ENCODE measurements at places on chromosomes 16 and 17.

DNA sequence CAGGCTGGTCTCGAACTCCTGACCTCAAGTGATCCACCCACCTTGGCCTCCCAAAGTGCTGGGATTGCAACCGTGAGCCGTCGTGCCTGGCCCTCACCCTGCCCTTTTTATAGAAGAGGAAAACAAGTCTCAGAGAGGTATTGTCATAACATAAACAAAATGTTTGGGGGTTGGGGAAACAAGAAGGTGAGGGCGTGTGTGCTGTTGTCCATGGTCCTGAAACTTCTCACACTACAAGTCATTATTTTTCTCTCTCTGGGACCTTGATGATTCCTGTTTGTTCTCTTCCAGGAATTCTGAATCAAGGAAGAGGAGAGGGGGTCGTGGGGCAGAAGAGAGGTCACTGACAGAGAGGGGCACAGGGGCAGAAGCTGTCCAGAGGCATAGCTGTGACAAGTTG, 160.2 kb upstream of the LHX1 start:
- no peak for DNase-seq

GRCh38 chr16:85989863-85990643, 91.1 kb downstream of the IRF8 start:
- no peak for DNase-seq

DNA sequence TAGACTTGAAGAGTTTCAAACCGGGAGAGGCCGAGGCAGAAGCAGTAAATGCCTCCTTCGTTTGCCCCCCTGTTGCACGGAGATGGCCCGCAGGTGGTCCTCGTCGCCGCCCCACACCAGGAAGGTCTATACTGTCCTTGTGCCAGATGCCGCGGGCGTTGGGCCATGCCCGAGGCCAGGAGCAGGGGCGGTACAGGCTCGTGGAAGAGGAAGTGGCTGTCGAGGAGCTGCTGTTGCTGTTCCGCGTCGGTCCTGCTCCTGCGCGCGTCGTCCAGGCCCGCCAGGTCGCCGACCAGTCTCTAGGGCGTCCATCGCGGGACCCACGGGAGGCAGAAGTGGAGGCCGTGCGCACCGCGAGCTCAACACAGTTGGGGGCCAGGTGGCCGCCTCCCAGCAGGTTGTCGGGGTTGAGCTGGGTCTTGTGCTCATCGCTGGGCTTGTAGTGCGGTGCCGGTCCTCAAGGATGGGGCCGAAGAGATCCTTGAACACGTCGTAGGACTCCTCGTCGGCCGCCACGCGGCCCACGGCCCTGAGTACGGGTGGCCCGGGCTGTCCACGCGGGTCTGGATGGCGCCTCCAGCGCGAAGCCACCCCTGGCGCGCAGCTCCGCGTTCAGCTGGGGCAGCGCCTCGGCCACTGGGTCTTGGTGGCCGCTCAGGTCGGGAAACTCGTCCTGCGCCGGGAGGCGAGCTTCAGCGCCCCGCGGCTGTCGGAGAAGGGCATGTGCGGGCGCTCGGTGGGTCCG, 13.1 kb upstream of the C16orf87 start:
- DNase-seq: no peak

DNA sequence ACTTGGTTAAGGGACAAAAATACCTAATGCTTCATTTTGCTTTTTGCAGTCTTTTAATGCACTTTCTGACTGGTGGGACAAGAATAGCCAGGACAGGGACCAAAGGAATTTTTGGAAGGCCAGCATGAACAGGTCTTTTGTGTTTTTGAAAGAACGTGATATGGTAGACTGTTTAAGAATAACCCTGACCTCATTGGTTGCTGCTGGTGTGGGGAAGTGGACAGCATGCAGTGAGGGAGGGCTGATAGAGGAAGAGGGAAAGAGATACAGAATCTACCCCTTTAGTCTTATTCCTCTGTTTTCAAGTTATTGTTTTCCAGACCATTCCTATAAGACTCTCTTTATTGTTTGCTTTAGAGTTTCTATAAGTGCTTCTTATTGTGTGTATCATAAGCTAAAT, 816.2 kb downstream of the CDH11 start:
- DNase-seq: no peak

DNA sequence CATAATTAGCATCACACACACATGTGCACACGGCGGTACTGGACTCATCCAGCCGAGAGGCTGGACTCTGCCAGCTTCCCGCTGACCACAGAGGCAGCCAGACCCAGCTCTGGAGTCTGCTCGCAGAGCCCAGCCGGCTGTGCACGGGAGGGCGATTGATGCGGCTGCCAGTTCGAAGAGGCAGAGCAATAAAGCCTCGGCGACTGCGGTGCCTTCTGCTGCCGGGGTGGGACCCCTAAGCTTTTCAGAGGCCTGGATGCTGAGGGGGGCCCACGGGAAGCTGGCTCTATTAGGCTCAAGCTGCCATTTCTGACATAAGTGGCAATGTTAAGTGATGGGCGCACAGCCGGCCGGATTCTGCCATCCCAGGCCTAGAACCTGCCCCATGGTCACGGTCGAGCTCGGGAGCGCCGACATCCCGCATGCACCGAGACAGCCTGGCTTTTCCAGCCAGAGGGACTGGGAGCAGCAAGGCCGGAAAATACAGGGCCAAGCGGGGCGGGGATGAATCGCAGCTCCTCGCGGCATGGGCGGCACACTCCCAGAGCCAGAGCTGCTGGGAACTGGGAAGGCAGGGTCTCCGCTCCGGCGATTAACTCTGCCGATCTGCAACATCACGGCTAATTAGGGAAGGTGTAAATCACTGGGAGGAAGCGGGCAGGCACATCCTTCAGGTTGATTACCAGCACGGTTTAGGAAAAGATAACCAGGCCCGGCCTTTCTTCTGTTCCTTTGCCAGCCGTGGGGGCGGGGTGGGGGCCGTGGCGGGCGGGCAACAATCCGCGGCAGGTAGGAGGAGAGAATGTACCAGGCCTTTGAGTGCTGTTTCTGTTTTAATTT, 57.7 kb downstream of the TBC1D16 start:
- no peak for DNase-seq

DNA sequence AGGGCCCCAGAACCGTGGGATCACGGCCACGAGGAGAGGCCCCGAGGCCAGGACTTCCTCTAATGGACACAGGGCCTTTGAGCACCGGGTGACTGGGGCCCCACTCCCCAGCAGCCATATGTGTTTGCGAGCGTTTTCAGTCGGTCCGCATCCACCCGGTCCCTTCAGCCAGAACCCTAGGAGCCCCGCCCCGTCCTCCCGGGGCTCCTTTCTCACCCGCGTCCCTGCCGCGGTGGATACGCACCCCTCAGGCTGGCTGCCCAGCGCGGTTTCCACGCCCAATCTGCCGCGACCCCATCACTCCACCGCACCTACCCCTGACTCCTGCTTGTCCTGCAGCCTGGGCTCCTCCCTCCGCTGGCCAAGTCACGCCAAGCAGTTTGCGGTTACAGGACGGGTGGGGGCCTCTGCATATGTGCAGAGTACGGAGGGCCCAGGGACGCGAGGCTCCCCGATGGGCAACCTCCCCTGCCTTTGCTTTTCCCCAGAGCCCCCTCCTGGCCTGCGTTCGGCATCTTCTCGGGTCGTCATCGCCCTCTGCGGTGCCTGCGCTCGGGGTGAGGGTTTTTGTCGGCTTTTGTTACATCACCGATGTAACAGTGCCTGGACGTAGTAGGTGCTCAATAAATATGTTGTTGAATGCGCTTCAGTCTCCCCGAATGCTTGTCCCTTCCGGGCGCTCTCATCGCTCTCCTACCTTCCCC, 1.0 kb upstream of the TTYH2 start:
- no peak for DNase-seq

DNA sequence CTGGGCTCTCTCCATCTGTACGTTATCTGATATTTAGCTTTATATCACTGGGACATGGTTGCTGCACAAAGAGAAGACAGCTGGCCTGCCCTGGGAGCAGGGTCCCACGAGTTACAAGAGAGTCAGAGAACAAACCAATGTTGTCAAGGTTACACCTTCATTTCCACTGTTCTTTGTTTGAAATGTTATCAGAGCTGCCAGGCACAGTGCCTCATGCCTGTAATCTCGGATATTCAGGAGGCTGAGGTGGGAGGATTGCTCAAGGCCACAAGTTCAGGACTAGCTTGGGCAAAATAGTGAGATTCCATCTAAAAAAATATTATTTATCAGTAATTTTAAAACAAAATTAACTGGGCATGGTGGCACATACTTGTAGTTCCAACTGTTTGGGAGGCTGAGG, 34.6 kb downstream of the ATP6V0A1 start:
- DNase-seq: no peak

DNA sequence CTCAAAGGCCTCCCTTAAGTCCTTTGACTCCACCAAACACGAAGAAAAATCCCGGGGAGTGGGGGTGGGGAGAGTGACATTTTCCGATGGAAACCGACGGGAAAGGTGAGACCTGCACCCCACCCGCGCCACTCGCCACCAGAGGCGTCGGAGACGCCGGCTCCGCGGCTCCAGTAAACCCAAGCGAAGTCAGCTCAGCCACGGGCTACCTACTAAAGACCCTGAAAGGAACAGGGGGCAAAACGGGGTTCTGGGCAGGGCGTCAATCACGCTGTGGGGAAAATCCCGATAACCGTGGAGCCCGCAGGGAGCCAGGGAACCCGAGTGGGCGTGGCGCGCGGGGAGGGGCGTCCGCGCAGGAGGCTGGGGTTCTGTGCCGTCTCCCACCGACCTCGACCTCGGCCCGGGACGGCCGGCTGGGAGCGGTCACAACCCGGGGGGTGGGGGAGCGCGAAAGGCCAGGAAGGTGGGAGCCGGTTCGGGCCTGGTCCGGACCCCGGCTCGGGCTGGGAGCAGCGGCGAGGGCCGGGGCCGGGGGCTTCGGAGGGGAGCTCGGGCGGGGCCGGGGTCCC, 565 bp downstream of the WDR45B start:
- no peak for DNase-seq

DNA sequence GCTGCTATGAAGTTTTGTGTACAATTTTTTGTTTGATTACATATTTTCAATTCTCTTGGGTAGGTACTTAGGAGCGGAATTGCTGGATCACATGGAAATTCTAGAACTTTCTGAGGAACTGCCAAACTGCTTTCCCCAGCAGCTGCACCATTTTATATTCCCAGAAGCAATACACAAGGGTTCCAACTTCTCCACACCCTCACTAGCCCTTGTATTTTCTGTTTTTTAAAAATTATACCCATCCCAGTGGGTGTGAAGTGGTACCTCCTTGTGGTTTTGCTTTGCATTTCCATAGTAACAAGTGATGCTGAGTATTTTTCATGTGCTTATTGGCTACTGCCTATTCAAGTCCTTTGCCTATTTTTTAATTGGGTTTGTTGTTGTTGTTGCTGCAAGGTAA, 20.9 kb downstream of the NACA2 start:
- no peak for DNase-seq

- no peak for DNase-seq
Measured at GRCh38 chr16:67105246-67105645, 4.5 kb upstream of the PHAF1 start.

- DNase-seq: no peak
Measured at GRCh38 chr17:49146620-49147306, 14.2 kb downstream of the B4GALNT2 start.

DNA sequence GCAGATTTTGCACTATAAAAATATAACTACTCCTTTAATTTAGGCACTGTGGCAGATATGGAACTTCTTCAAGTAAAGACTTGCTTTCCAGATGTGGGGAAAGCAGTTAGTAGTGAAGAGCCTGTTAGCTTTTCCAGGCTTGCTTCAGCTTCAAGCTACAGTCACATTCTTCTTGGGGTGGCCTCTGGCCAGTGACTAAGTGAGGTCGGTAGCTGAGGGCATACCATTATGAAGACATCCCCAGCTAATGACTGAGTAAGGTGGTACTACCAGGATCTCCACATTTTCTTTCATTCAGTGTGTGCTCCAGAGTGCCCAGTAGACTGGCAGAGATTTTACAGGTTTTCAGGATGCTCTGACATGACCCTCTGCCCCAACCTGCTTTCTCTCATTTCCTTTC, 167.1 kb upstream of the KIF2B start:
- DNase-seq: no peak

GRCh38 chr16:67183-67791, 5.1 kb downstream of the RHBDF1 start:
- no peak for DNase-seq

GRCh38 chr17:58377093-58377601, 25.1 kb upstream of the SUPT4H1 start:
- DNase-seq: no peak

- DNase-seq: no peak
Measured at GRCh38 chr17:725084-725483, 7.3 kb upstream of the TLCD3A start.

DNA sequence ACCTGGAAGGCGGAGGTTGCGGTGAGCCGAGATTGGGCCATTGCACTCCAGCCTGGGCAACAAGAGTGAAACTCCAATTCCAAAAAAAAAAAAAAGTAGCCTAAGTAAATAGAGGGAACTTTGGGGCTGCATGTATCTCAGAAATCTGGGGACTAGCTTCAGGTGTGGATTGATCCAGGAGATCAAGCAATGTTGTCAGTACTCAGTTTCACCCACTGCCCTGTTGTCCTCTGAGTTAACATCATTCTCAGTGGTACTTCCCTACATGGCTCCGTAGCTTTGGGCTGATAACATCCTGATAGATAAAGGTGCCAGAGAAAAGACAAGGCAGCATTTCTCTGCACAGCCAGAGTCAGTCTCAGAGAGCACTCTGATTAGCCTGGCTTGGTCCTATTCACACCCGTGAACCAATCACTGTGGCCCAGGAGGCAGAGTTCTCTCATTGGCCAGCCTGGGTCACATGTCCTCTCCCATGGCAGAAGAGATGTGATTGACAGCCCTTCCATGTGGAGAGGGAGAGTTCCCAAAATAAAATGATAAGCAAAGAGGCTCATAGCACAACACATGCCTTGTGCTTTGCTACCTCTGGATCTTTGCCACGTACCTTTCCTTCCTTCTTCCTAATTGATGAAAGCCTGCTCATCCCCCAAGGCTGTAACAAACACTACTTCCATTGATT, 99.6 kb downstream of the ABCC1 start:
- DNase-seq: no peak

- no peak for DNase-seq
Measured at GRCh38 chr17:79202480-79202879, 127.9 kb downstream of the ENGASE start.

GRCh38 chr16:86227801-86228200, 282.5 kb upstream of the FOXF1 start:
- DNase-seq: no peak

DNA sequence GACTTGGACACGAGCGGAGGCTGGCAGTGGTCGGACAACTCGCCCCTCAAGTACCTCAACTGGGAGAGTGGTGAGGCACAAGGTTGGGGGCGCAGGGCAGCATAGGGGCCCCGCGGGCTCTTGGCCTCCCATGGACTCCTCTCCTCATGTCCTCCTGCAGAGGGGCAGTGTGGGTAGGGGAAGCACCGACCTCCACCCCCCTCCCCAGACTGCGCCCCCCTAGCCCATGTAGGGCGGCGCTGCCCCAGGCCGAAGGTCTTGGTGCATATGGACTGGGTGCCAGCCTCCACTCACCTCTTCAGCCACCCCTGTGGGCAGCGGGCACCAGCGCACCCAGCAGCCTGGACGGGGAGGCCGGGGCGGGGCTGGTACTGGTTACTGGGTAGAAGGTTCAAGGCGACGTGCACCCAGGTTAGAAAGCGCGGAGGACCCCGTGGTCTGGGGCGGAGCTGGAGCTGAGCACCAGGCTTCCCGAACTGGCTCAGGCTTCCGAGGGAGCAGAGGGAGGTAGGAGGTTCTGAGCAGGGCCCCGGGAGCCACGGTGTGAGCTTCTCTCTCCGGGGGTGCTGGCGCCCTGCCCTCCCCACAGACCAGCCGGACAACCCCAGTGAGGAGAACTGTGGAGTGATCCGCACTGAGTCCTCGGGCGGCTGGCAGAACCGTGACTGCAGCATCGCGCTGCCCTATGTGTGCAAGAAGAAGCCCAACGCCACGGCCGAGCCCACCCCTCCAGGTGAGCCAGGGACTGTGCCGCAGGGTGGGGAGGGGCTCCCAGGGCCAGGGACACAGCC, 39.5 kb downstream of the MRC2 start:
- DNase-seq: no peak

GRCh38 chr16:4517812-4518680, 20.5 kb downstream of the CDIP1 start:
- DNase-seq: no peak
